ENCODE measurements at places on chromosomes 5 and 9.

DNA sequence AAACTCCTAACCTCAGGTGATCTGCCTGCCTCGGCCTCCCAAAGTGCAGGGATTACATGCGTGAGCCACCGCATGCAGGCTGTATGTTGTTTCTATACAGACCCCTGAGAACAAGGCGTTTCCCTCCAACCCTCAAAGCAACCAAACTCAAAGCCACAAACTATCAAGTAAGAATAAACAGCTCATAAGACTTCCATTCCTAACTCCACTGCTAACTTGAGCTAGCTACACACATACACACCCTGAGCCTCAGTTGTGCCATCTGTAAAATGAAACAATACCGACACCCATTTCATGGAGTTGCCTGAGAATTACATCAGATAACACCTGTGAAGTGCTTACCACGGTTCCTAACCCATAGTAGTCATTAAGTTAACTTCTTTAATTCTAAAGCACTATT is 70.8 kb downstream of the SERINC5 start:
- no peak for DNase-seq

GRCh38 chr5:40680741-40681362 is 1.1 kb downstream of the PTGER4 start:
- no peak for DNase-seq

DNA sequence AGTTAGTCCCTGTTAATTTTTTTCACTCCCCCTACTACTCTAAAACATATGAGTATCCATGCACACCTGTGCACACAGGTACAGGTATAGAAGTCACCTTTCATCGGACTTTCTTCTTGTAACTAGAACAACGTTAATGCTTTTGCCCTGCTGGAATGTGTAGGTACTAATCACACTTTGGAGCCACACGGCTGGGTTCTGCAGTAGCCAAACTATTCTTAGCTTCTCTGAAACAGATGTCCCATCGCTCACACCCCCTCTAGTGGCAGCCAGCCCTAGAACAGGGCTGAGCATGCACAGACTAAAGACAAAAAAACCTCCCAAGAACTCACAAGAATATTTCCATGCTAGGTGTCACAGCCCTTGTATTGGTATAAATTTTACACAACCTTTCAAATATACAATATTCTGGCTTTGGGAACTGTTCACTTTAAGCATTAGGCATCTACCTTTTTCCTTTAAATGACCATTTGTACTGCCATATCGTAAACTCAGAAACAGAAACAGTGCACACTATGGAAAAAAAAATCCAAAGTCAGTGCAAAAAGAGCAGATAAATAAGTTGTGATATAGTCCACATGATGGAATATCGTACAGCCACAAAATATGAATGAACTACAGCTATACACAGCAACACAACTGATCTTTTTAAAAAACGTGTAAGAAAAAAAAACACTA is 64.0 kb downstream of the RETREG1 start:
- DNase-seq = no peak

DNA sequence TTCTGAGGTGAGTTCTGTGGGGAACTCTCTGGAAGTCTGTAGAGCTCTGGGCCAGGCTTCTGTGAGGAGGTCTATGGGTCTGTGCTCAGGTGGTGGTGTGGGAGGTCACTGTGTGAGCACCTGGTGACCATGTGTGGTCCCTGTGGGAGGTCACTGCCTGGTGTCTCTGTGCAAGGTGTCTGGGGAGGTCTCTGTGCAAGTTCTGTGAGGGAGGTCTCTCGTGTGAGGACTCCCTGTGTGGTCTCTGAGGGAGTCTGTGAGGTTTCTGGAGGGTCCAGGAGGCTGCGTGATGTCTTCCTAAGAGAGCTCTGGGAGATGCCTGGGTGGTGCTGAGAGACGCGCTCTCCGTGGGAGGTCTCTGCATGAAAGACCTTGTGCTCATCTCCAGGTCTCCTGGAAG is 6.0 kb upstream of the SPATA31E1 start:
- no peak for DNase-seq

- DNase-seq = no peak
Measured at GRCh38 chr9:17222932-17223331, 88.1 kb downstream of the CNTLN start.

GRCh38 chr5:125032286-125032685 is 285.8 kb upstream of the ZNF608 start:
- no peak for DNase-seq

DNA sequence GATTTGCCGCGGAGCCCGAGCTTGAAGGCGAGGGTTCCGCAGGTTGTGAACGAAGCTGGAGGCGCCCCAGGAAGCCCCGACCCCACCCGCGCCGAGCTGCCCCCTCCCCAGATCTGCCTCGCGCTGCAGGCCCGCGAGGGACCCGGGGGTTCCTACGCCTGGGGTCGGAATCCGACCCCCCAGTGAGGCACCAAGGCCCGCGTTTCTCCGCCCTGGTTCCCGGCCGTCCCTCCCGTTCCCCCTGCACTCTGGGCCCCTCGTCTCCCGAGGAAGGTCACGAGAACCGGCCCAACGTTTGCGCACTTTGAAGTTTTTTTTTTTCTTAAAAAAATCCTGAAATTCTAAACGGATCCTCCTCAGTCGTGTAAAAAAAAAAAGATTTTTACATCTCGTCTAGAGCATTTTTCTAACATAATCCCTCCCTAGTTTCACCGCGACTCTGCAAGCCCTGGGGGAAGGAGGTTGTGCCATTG is 880 bp upstream of the GFPT2 start:
- DNase-seq = no peak

- no peak for DNase-seq
Measured at GRCh38 chr5:61965069-61965468, 340.9 kb upstream of the KIF2A start.

GRCh38 chr9:84293001-84293798 is 47.4 kb downstream of the SLC28A3 start:
- no peak for DNase-seq

GRCh38 chr5:4980201-4980600 is 159.9 kb upstream of the ADAMTS16 start:
- no peak for DNase-seq

GRCh38 chr5:135213027-135213386 is 179.0 kb upstream of the PITX1 start:
- DNase-seq = no peak

All from stimulated activated CD8-positive, alpha-beta memory T cell treated with anti-CD3 and anti-CD28 coated beads, Interleukin-4, amount 100 ng/mL, for 1 hour (primary cell).